ENCODE measurements at places on chromosomes 1 and 21.
A peak's percentile ranks its signal among the peaks of the same experiment; 100 is the strongest.

DNA sequence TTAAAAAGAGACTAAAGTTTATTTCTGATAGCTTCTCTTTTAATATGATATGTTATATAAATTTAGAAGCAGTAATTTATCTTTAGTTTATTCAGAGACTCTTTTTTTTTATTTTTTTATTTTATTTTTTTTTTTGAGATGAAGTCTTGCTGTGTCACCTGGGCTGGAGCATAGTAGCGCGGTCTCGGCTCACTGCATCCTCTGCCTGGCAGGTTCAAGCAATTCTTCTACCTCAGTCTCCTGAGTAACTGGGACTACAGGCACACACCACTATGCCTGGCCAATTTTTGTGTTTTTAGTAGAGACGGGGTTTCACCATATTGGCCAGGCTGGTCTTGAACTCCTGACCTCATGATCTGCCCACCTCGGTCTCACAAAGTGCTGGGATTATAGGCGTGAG lies 89.6 kb downstream of the DISP1 start:
- DNase-seq = no peak

DNA sequence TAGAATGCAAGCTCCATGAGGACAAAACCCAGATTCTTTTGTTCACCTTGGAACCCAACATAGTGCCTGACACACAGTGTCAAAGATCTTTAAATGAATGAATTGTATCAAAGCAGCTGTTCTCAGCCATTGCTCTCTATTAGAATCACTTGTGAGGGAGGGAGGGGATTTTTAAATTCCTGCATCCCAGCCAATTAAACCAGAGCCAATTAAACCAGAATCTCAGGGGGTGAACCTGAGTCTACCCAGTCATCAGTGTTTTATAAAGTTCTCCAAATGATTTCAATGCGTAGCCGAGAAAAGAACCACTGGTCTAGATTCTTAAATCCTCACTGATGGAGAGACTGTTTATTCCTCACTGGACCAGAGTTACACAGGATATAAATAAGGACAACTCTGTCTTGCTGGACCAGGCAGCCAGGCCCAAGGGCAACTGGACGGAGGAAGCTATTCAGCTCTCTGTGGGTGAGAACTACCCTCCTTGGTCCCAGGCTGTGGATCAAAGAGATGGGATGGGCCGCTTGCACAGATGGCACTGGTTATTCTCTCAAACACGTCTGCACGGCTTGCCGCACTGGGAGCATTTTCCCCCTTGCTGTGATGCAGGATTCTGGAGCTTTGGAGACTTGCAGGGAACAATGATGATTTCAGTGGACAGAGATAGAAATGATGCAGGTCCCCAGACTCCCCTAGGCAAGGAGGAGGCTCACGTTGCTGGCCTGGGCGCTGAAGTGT lies 20.0 kb upstream of the CDCA8 start:
- DNase-seq = no peak

- DNase-seq = no peak
Measured at GRCh38 chr1:177794376-177794991, 175.4 kb downstream of the SEC16B start.

DNA sequence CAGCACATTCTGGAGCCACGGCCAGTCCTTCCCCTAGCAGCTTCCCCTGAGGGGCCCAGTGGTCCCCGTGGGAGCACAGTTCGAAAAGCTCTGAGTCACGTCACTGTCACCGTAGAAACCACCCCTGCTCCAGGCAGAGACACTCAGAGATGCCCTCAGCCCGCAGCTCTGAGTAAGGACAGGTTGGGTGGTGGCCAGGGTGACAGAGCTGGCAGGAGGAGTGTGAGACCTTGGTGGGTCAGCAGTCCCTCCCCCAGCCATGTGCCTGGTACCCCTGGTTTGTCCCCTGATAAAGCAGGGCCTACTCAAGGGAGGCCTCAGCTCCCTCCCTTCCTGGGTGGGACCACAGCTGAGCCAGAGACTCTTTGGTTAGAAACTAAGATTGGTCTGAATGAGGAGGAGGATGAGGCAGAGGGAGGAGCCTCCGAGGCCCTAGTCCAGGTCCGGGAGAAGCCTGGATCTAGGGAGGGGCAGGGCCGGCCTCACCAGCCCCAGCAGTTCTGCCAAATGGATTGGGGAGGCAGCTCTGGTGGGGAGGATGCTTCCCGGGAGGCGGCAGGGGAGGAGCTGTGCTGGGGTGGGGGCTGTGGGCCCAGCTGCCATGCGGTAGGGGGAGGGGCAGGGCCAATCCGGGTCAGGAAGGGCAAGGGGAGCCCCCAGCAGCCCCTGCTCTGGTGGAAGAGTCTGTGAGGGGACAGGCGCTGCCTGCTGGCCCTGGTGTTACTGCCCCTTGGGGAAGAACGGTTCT lies 55.2 kb downstream of the SLC9A1 start:
- no peak for DNase-seq

DNA sequence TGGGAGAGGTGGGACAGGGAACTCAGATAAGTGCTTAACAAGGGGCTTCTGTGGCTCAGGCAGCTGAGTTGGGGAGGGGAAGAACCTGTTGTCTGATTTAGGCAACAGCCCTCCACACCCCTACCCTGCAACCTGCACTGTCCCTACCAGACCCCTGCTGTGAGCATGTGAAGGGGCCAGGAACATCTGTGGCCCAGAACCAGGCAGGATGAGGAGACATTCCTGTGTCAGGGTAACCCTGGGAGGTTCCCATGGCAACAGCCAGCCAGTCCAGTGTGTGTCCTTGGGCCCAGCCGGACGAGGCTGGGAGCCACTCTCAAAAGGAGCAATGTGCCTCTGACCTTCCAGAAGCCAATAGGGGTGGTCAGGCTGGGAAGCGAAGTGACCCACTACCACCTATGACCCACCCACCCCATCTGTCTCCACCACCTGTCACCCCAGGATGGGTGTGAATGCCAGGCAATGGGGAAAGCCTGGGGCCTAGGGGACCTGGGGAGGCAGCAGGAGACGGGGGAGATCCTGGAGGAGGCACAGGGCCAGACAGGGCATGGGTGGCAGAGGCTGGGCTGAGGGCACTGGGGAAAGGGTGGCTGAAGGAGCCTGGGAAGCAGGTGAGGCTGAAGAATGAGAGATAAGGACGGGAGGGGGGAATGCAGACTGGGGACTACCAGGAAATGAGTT lies 5.0 kb upstream of the PMVK start:
- no peak for DNase-seq

DNA sequence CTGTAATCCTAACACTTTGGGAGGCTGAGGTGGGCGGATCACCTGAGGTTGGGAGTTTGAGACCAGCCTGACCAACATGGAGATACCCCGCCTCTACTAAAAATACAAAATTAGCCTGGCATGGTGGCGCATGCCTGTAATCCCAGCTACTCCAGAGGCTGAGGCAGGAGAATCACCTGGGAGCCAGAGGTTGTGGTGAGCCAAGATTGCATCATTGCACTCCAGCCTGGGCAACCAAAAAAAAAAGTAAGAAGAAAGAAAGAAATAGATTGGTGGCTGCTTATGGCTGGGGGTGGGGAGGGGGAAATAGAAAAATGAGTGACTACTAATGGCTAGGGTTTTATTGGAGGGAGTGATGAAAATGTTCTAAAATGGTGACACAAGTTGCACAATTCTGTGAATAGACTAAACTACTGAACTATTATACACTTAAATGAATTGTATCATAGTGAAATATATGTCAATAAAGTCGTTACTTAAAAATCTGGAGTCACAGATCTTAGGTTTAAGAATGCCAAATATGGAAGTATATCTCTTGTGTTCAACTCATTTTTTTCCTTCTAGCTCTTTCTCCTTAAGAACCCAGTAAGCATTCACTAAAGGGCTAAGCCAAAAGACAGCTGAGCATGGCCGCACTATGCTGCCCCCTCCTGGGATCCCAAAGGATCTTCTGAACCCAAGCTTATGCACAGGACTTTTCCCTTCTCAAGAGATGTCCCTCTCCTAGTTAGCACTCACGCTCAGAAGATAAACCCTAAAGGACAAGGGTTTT lies 3.2 kb upstream of the NPL start:
- peak; percentile 2 for DNase-seq

DNA sequence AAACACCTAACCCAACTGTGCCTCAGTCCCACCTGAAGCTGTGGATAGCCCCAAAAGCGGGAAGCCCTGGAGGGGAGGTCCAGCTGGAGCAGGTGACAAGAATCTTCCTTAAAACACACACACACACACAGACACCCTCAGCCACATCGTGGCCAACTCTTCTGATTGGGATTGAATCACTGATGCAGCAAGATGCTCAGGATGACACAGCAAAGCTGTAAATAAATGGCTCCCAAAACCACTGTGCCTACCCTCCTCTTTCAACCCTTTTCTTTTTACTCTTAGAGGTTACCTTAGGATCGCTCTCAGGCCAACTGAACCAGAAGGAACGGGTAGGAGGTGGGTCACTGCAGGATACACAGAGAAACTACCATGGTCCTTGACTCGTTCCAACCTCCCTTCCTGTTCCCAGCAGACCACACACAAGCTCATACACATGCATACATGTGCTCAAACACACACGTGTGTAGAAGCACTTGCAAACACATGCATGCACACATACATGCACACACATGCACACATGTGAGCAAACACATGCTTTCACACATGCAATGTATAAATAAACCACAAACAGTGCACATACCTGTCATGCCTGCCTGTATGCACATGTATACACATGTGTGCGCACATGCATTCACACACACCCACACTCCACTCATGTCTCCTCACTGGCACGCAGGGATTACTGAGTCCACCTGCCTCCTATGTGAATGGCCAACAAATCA lies 14.4 kb downstream of the CAPN9 start:
- no peak for DNase-seq

- no peak for DNase-seq
Measured at GRCh38 chr1:5686925-5687706, 305.1 kb downstream of the NPHP4 start.

GRCh38 chr1:19452221-19452663 lies 33.1 kb downstream of the CAPZB start:
- DNase-seq = no peak

- no peak for DNase-seq
Measured at GRCh38 chr1:155003766-155004351, 1.3 kb downstream of the ZBTB7B start.

GRCh38 chr1:91579658-91580228 lies 79.1 kb downstream of the CDC7 start:
- no peak for DNase-seq

- no peak for DNase-seq
Measured at GRCh38 chr1:157497987-157498735, 54.2 kb downstream of the FCRL5 start.

DNA sequence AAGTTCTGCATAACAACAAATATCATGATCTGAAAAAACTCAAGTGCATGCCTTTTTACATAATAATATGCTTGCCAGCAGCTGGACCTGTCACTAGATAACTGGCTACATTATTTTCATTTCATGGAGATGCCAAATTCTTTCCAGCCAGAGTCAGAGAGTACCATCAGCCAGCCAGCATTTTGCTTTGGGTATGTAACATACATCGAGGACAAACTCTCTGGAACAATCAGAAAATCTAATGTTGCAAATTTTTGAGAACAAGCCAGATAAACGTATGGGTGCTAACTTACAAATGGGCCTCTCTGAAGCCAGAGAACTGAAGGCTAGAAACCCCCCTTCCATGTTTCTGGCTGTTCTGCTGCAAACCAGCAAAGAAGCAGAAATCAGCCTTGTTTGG lies 76.3 kb upstream of the BACE2 start:
- DNase-seq = no peak

- no peak for DNase-seq
Measured at GRCh38 chr1:78464449-78464891, 26.3 kb upstream of the PTGFR start.

GRCh38 chr21:20151741-20152140 lies 846.5 kb upstream of the NCAM2 start:
- no peak for DNase-seq

DNA sequence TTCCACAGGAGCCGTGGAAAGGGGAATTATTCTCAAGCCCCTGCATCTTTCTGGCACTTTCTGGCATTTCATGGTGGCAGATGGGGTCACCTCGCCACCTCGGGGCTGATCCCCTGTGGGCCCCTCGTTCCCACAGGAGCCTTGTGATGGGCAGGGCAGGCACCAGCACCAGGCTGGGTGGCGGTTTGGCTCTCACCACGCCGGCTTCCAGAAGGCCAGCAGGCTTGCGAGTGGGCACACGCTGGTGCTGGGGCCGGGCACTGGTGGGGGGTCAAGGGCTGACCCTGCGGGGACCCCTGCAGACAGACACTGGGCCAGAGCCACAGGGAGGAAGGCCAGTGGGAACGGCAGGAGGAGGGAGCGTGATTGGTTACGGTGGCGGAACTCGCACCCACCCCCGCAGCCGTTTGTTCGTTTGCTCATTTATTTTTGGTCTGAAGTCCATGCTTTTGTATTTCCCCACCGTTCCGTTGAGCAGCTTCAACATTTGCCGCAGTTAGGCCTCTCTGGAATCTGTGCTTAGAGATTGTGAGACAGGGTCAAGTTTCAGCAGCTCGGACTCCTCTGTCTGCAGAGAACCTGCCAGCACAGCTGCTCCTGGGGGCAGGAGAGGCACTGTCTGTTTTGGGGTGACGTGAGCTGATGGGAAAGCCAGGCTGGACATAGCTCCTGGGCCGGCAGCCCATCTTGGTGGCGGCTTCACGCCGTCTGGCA lies 5.3 kb downstream of the COL18A1 start:
- no peak for DNase-seq

GRCh38 chr1:192003295-192004077 lies 154.8 kb upstream of the RGS18 start:
- no peak for DNase-seq

DNA sequence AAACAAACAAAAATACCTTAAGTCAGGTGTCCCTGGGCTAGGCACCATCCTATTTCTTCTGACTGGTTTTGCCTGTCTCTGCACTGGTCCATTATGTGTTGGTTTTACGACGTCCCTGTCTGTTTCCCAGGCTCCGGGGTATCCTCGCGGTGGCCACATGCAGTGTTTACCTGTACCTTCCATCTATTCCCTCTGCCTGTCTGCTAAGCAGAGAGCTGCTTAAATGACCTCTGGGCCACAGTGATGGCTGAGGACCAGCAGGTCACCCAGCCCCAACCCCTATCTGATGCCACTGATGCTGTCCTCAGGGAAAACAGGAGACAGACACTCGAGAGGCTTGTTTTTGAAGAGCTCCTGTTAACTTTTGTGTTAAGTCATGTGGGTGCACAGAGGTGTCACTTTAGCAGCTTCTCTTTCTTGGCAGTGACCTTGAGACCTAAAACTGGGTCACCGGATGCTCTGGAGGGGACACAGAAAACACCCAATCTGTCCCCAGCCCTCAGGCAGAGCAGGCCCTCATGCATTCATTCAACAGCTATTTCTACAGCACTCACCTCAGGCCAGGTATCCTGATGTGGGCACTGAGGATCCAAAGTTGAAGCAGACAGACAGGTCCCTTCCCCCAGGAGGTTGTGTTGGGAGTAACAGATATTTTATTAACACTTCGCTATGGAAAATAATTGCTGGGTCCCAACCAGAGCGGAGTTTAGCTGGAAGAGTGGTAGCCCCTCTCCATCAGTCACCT lies 4.4 kb upstream of the EFHD2 start:
- no peak for DNase-seq

- DNase-seq = no peak
Measured at GRCh38 chr1:18921516-18922251, 19.3 kb upstream of the ALDH4A1 start.

GRCh38 chr1:9068981-9069325 lies 482 bp downstream of the SLC2A5 start:
- DNase-seq = no peak
